ENCODE measurements at places on chromosomes 1 and 21. TPM values are rescaled to one million over a fixed set of nuclear protein-coding genes. Genes with fewer than 3 reads are reported as not detected.

KCNT2 gene
- total RNA-seq = 0.19 TPM

F11R gene
- 37.7 TPM for total RNA-seq

OR2M3 gene
- not detected for total RNA-seq

- no peak for DNase-seq
Measured at GRCh38 chr1:183476081-183476480, 3.8 kb downstream of the SMG7 start.

GRCh38 chr1:100972185-100972584 lies 53.4 kb downstream of the DPH5 start:
- no peak for DNase-seq

GRCh38 chr1:59332983-59333382 lies 36.1 kb downstream of the FGGY start:
- DNase-seq = no peak

DNA sequence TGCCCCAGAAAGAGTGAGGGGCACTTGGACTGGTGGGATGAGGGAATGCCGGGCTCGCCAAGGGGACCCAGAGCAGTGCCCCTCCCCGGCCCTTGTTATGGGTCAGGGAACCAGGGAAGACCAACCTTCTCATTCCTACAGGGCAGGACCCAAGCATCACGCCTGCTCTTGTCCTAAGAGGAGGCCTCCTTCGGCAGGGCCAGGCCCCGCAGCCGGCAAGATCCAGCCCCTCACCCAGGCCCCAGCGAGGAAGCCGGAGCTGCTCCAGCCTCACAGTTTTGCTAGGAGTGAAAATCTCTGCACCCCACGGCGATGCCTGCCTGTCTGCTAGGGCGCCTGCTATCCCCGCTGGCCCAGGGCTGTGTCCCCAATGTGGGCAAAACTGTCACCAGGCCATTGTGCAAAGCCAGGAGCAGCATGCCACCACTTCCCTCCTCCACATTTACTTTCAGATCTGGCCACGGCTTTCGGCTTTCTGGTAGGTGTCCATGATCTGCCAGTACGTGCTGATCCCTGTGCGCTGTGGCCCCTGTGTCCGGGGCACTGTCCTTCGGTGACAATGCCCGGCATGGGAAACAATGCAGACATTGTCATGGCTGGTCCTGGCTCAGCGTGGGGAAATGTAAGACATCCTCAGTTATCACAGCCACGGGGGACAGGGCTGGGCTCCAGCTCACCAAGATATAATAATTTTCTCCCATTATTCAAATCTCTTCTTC lies 9.6 kb downstream of the ACTRT2 start:
- no peak for DNase-seq

DNA sequence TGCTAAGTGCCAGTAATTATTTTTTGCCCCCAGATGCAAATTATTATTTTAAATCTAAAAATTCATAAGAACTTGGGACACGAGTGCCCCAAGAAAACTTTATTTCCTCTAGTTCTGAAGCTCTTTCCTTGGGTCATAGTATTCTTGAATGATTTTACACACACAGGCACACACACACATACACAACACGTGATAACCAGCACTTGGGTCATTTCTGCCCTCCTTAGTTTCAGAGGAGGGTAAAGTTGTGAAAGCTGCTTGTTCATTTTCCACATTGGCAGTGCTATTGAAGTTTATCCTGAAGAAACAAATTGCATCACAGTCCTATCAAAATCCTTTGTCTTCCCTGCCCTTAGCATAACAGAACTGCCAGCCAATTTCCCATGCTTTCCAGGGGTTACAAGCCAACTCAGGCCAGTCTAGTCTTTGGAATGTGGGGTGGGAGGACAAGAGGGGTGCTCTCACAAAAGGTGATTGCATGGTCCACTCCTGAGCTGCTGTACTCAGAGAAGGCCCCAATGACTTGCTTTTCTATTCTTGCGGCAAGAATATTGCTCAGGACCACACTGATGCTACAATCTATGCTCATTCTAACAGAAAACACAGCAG lies 98.5 kb upstream of the POGK start:
- DNase-seq = no peak

Data from pancreas (tissue), 10 donors.